T-helper 9 cell (primary cell): ENCODE measurements at places on chromosomes 6 and 20.

- no peak for DNase-seq
These were observed 124.7 kb upstream of the GPR6 start for GRCh38 chr6:109853426-109853825.

GRCh38 chr20:21702553-21703470, 2.7 kb upstream of the PAX1 start:
- DNase-seq: no peak

GRCh38 chr6:142071981-142072380, 60.7 kb upstream of the GJE1 start:
- DNase-seq: no peak

DNA sequence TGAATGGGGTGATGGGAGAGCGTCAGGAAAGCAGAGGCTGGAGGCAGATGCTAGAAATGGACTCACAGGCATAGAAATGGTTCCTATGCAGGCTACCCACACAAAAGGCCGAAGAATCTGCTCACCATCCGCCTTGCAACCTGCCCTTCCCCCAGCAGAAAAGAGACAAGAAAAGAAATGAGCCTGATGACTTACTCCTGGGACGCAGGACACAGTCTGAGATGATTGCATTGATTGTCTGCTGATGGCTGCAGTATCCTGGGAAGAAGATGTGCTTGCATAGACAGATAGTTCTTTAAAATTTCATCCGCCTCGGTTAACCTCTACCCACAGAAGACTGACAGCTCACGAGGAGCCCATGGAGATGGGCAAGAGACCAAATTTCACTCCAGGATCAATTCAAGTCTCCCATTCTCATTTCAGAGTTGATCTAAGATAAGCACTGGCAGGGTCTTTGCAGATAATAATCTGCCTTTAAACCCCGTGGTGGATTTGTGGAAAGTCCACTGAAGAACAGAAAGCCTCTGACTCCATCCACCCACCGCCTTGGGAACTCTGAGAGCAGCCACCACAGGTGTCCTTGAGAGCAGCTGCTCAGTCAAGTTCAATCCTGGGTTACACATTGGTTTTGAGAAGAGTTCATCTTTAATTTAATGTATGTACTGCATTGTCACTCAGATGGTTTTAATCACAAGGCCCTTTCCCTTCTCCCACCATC, 7.2 kb downstream of the AGPAT4 start:
- no peak for DNase-seq

- DNase-seq: no peak
These were observed 26.4 kb upstream of the PTGIS start for GRCh38 chr20:49594143-49594930.

- no peak for DNase-seq
These were observed 18.7 kb downstream of the TUBB2B start for GRCh38 chr6:3208775-3209113.

DNA sequence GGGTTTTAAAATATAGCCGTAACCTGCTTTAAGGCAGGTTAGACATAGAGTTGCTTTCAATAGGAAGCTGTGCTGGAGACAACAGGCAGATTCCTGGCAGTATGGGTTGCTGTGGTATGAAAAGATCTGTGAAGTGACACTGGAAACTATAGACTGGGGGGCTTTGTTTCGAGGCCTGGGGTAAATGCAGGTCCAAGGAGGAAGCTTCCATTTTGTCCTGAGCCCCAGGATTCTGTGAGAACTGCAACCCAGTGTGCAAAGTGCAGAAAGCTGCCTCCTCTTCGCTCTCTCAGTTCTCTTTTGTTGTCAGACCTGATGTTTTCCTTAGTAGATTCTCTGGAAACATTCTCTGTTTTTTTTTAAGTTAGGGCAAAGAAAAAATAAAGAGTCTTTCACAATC, 86.9 kb downstream of the LYRM4 start:
- no peak for DNase-seq

DNA sequence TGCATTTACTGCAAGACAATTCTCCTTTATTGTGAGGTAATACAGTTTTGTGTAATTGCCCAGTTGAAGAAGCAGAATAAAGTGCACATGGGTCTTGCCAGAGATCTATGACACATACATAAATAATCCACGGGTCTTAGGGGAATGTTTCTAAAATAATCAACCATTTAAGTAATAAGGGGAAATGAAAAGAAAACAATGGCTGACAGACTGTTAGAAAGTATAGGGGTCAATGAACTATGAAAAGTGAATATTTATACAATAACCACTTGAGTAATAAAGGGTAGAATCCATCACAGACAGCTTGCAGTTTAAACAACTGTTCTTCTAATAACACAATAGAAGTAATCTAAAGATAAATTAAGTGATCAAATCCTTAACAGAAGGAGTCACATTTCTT, 477.2 kb downstream of the EYS start:
- DNase-seq: no peak

DNA sequence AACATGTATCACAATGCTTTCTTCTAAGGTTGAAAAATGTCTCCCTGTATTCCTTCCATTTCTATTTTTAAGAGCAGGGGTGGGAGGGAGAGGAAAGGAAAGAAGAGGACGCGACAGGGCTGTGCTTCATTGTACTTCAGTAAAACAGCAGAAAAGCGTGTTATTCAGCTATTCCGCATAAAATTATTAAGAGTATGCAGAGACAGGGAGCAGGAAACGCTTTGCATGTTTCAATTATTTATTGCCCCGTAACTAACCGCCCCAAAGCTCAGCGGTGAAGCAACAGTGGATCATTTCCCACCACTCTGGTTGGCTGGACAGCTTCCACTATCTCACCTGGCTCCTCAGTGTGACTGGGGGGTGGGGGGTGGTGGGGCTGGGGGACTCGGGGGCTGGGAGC, 188.9 kb downstream of the TTLL2 start:
- DNase-seq: no peak

GRCh38 chr6:105986998-105987397, 99.1 kb upstream of the PRDM1 start:
- no peak for DNase-seq

- no peak for DNase-seq
These were observed 100.5 kb upstream of the DTNBP1 start for GRCh38 chr6:15763364-15763763.

- no peak for DNase-seq
These were observed 175.5 kb downstream of the EPM2A start for GRCh38 chr6:145559836-145560235.

DNA sequence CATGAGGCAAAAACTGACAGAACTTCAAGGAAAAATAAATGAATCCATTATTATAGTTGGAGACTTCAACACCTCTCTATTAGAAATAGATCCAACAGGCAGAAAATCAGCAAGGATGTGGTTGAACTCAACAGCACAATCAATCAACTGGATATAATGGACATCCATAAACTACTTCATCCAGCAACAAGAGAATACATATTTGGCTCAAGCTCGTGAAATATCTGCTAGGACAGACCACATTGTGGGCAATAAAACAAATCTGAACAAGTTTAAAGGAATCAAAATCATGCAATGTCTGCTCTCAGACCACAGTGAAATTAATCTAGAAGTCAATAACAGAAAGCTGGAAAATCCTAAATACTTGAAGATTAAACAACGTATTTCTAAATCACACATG, 362.6 kb downstream of the CD109 start:
- no peak for DNase-seq

- no peak for DNase-seq
These were observed 134.9 kb upstream of the THBS2 start for GRCh38 chr6:169388395-169389166.

DNA sequence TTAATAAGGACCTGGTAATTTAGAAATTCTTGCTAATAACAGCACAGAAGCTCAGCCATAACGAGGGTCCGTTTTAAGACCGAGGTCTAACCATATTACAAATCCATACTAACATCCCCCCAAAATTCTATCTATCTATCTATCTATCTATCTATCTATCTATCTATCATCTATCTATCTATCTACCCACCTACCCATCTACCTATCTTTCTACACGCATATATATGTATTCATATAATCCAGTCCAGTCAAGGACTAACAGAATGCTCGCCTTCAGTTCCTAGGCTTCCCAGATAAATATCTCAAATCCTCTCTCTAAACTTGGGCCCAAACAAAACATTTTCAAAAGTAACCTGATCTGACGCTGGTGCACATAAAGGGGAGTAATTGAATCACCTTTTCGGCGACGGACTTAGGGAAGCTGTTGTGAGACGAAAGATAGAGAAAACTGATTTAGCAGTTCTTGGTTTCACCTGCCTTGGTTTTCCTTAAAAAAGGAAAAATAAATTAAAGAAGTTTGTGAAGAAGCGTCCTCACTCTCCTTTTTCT, 14.5 kb downstream of the HMGN4 start:
- DNase-seq: no peak

- DNase-seq: no peak
These were observed 2.3 kb downstream of the FAM184A start for GRCh38 chr6:119076173-119076572.

GRCh38 chr20:59334651-59335300, 34.4 kb downstream of the EDN3 start:
- DNase-seq: no peak

- no peak for DNase-seq
These were observed 21.2 kb downstream of the EPB41L2 start for GRCh38 chr6:131041814-131042213.

DNA sequence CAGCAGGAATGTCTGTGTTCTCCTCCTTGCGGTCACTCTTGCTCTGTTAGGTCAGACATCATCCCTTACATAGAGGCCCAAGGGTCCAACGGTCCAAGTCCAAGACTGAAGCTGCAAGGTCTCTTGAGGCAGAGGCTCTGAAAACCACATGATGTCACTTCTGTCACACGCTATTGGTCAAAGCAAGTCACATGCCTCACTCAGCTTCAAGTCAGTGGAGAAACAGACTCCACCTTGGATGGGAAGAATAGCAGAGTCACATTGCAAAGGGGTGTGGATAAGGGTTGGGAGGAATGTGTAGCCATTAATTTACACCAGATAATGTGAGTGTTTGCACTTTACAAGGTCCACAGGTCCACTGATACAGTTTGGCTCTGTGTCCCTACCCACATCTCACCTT, 17.5 kb downstream of the SLC52A3 start:
- no peak for DNase-seq

DNA sequence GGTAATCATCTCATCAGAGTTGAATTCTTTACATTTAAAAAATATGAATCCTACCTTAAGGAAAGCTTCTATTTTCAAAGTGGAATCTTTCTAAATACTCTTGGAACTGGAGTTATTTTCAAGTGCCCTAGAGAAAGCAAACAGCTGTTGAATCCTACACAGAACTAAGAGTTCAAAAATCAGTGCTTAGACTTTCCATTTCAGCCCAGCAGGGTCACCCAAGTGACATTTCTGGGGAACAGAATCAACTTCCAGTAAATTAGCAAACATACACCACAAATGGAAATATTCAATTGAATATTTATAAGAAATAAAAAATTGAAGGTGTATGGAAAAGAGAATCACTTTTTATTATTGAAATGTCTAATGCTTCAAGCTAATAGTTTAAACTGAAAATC, 427.7 kb upstream of the NOX3 start:
- DNase-seq: no peak

DNA sequence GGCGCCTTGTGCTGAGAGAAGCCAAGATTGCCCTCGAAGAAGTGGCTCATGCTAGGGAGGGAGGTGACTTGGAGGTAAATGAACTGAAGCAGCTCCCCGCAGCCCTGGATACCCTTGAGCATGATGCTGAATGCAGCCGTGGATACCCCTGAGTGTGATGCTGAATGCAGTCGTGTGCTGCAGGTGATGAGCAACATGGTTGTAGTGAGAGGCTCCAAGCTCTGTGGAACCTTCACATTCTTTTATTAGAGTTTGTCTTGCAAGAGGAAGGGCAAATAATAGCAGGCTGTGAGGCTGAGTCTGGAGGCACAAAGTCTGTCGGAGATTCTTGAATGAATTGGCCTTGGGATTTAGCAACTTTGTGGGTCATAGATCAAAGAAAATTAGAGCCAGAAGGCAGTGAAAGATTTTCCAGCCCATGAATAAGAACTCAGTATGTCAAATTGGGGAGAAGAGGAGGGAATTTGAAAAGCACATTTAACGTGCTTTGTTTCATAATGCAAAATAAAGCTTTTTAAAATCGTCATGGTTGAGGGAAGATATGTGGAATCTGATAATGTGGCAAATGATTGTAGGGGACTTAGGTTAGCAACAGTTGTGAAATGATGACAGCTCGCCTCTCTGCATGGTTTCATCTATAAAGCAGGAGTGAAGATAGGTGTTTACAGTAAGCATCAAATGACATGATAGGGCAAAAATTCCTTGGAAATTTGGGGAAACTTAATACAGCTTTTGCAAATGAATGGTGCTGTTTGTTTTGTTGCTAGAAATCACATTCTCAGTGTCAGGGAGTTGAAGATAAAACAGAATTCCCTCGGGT, 120.1 kb upstream of the TIAM2 start:
- DNase-seq: no peak

GRCh38 chr6:70563530-70563929, 3.2 kb upstream of the SDHAF4 start:
- no peak for DNase-seq

DNA sequence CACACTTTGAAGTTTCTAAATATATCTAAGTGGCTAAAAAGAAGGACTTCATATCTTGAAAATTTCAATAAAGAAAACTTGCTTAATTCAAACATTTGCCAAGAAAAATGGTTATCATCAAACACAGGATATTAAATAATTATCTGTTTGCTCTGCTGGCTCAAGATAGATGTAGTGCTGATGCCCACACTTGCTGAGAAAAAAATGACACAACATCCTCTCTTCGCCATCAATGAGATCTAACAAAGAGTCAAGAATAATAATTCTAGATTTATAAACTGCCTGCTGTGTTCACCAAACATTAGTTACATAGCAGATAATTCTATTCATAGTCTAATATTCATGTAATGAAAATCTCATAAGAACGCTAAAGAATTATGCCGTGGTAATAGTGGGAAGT, 93.6 kb downstream of the EPHA7 start:
- no peak for DNase-seq

DNA sequence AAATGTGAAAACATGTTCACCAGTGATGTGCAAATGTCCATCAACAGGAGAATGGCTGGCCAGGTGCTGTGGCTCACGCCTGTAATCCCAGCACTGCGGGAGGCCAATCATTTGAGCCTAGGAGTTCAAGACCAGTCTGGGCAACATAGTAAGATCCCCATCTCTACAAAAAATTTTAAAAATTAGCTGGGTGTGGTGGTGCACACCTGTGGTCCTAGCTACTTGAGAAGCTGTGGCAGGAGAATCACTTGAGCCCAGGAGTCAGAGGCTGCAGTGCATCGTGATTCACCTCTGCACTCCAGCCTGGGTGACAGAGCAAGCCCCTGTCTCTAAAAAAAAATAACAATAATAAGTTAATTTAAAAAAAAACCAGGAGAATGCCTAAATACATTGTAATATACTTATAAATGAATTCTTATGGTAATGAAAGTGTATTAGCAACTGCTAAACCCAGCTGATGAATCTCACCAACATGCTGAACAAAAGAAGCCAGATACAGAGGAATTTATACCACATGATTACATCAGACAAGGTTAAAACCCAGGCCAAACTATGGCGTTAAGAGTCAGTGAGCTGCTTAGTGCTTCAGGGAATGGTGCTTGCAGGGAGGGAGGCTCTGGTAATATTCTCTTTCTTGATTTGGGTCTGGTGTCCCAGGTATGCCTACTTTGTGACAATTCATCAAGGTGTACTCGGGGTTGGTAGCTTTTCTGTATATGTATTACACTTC, 36.4 kb downstream of the RPP40 start:
- no peak for DNase-seq
